ENCODE measurements at places on chromosomes 1 and 21.

DNA sequence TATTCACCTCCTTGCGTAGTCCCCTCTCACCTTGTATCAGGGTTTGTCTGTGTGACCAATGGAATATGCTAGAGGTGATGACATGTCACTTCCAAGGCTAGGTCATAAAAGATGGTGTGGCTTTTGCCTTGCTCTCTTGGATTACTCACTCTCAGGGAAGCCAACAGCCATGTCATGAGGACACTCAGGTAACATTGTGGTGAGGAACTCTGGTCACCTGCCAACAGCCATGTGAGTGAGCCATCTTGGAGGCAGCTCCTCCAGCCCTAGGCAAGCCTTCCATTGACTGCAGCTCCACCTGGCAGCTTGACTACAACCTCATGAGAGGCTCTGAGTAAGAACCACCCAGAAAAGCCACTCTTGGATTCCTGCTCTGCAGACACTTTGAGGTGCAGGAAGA lies 11.0 kb upstream of the HEYL start:
- no peak for DNase-seq

DNA sequence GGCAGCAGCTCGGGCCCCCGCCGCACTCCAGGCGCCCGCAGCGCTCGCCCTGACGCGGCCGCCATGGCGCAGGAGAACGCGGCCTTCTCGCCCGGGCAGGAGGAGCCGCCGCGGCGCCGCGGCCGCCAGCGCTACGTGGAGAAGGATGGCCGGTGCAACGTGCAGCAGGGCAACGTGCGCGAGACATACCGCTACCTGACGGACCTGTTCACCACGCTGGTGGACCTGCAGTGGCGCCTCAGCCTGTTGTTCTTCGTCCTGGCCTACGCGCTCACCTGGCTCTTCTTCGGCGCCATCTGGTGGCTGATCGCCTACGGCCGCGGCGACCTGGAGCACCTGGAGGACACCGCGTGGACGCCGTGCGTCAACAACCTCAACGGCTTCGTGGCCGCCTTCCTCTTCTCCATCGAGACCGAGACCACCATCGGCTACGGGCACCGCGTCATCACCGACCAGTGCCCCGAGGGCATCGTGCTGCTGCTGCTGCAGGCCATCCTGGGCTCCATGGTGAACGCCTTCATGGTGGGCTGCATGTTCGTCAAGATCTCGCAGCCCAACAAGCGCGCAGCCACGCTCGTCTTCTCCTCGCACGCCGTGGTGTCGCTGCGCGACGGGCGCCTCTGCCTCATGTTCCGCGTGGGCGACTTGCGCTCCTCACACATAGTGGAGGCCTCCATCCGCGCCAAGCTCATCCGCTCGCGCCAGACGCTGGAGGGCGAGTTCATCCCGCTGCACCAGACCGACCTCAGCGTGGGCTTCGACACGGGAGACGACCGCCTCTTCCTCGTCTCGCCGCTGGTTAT lies 2.8 kb downstream of the KCNJ9 start:
- DNase-seq: no peak

GRCh38 chr1:226884966-226885820 lies 14.8 kb downstream of the PSEN2 start:
- no peak for DNase-seq

- DNase-seq: no peak
Measured at GRCh38 chr1:25810341-25811299, 9.1 kb upstream of the MTFR1L start.

GRCh38 chr21:39863111-39863510 lies 4.1 kb upstream of the PCP4 start:
- no peak for DNase-seq

DNA sequence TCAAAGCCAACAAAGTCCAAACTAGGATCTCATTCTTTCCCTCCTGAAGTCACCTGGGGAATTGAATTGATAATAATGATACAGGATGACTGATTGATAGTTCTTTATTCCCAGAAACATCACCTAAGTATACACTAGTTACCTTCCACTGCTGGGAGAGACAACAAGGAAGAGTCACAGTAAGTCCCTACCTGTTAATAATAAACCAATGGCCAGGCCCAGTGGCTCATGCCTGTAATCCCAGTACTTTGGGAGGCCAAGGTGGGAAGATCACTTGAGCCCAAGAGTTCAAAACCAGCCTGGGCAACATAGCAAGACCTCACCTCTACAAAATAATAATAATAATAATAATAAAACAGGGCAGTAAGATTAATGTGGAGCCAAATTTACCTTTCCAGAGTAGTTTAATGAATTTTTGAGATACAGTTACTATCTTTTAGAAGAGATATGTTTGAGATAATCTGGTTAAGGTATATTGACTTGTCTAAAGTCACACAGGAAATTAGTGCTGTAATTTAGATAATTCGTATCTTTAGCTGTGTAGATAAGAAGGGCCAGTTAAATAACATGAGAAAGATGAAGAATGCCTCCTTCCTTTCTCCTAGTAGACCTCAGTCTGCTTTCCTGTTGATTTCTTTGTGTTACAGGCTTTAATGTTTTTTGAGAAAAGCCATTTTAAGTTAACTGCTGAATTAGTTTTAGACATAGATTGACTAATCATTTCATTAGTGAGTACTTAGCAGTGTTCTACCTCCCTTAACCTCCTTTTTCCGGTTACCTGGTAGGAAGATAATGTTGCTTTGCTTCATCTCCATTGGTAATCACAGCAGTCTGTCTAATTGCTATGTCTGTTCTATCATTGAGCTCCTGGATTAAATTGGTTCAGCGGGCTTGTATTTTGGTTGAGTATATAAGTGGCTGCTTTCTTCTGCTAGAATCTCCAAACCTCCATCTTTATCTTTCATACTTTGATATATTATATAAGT lies 22.0 kb downstream of the SMAP2 start:
- DNase-seq: no peak

DNA sequence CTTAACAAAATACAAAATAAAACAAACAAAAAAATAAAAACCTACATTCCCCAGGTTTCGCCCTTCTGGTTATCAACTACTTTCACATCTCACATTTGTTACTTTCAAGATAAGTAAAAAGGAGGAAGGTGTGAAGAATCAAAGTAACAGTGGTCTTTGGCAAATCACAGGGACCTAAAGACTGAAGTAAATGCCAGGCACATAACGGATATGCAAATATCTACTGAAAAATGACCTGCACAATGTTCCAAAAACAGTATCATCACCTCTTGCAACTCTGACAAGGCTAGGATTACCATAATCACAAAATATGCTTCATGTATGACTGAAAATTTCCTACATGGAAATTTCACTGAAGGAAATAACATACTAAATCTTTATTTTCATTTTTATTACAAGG lies 29.3 kb downstream of the COP1 start:
- DNase-seq: no peak
